ENCODE measurements at places on chromosomes 1 and 21.

- DNase-seq = no peak
Observed at GRCh38 chr21:14236180-14236579, 20.2 kb downstream of the RBM11 start.

DNA sequence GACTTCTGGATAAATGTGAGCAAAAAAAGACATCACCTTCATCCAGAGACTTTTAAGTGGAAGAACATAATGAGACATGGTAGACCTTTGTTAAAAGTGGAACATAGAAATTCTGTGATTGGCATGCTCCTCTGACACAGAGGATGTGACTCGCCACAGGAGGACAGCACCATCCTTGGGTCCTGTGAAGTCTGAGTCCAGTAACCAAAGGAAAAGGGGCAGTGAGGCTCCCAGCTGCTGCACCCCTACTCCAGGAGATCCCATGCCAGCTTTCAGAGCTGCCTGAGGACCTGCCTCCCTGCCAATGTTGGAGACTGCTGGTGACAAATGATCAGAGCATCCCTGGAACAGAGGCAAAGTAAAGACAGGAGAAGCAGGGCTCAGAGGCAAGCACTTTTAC lies 136.2 kb downstream of the BRINP2 start:
- DNase-seq = no peak

GRCh38 chr1:40477678-40478053 lies 576 bp downstream of the ZFP69 start:
- DNase-seq = no peak

DNA sequence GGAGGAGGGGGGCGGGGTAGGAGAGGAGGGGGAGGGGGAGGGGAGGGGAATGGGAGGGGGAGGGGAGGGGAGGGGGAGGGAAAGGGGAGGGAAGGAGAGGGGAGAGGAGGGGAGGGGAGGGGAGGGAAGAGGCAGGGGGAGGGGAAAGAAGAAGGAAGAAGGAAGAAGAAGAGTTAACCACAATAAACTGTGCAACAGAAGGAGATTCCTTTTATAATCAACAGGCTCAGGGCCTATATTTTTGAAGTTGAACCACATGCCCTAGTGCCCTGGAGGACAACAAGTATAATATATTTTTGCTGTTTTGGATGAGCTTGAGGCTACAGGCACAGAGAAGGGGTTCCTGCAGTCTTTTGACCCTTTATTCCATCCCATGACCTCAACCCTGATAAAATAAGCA lies 228.2 kb upstream of the IRF2BP2 start:
- no peak for DNase-seq

DNA sequence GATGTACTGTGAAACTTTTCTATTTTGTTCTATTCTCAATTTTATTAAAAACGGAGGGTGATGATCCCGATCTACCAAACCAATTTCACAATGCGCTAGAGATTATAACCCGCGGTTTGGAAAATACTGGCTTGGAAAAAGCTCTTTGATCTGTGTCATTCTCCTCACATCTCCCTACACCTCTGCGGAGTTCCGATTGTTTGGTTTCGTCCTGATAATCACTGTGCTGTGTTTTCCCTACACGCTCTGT lies 536 bp upstream of the ABCD3 start:
- no peak for DNase-seq

GRCh38 chr1:18922848-18923755 lies 20.7 kb upstream of the ALDH4A1 start:
- no peak for DNase-seq

DNA sequence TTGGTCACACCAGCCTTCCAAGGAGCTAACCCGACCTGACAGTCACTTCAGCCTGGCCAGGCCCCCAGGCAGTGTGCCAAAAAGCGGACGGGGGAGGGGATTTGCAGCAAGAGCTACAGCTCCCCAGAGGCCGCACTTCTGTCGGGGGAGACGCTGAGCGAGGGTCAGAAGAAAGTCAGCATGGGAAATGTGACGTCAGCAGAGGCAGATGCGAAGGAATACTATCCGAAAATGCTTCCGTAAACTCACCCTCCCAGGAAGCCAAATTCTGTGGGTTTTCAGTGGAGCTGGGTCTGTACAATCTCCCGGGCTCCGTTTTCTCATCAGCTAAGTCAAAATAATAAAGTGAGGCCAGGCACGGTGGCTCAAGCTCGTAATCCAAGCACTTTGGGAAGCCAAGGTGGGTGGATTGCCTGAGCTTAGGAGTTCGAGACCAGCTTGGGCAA lies 28.5 kb upstream of the ECE1 start:
- no peak for DNase-seq

DNA sequence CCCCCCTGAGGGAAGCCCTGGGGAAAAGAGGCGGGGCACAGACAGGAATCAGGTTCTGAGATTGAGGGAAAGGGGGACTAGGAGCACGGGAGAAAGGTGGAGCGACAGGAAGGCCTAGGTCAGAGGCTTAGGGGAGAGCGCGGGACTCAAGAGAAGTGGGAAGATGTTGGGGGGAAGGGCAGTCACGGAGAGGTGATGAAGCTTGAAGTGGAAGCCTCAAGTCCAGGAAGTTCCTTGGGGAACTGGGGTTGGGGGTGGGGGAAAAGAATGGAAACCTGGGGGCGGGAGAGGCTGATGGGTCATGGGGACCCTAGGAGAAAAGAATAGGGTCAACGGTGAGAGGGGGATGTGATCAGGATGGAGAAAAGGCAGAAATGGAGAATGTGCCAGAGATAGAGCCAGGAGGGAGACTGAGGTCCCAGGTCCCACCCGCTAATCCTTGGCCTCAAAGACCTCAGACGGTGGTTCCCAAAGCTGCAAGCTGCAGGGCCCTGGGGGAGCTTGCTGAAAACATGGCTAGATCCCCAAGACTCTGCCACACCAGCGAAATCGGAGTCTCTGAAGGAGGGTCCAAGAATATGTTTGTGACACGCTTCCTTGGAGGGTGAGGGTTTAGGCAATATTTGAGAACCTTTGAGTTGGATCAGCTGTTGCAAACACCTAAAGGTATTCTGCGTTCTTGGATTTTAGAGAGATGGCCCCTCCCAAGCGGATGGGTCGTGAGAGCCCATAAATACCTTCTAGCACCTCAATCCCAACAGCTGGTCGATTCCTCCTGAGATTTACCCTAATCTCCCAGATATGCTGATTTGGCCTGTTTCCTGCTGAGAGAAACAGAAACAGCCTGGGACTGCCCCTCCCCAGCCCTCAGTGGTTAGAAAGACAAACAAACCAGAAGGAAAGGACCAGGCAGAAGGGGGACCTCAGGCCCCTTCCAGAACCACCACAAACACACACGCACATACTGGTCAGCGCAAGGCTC lies 3.6 kb downstream of the C1orf232 start:
- no peak for DNase-seq

- DNase-seq = peak; percentile 69
Observed at GRCh38 chr1:3012456-3013291, 8.6 kb upstream of the ACTRT2 start.

Measured in activated naive CD8-positive, alpha-beta T cell treated with anti-CD3 and anti-CD28 coated beads, Interleukin-2, amount 10 ng/mL, durations not matched to agents 7 days and 5 days (primary cell).